ENCODE measurements at places on chromosomes 2 and 18.

GRCh38 chr2:191679818-191680600 is 2.1 kb downstream of the NABP1 start:
- no peak for DNase-seq

GRCh38 chr2:126749537-126749936 is 93.6 kb downstream of the GYPC start:
- DNase-seq: no peak

DNA sequence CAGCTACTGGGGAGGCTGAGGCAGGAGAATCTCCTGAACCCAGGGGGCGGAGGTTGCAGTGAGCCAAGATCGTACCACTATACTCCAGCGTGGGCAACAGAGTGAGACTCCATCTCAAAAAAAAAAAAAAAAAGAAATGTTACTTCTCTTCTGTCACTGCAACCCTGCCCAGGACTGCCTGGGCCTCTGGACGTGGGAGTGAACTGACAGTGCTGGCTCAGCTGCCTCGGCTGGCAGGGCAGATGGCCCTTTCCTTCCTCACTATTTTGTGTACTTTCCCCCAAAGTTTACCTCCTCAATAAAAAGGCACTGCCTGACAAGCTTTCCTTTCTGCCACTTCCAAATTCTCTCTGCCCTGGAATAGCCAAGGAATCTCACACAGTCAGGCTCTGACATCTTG is 12.5 kb upstream of the GPR155 start:
- DNase-seq: no peak

DNA sequence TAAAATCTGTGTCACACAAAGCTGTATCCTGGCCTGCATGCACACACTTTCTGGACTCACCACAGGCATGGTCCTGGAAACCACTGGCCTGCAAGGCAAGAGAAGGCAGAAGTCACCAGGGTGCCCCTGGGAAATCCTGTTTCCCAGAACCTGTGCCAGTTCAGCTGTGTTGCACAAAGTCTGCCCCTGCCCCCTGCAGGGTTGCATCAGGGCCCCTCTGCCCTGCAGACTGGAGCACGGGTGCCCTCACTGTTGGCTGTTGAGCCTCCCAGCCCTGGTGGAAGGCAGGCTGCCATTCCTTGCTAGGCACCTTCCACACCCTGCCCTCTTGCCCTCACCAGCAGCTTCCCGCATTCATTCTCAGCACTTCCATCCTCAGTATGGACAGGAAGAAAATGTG is 18.0 kb upstream of the TUBB6 start:
- no peak for DNase-seq

- no peak for DNase-seq
Observed at GRCh38 chr2:171669121-171669520, 18.1 kb upstream of the DYNC1I2 start.

- DNase-seq: no peak
Observed at GRCh38 chr18:907115-907884, 2.6 kb downstream of the ADCYAP1 start.

DNA sequence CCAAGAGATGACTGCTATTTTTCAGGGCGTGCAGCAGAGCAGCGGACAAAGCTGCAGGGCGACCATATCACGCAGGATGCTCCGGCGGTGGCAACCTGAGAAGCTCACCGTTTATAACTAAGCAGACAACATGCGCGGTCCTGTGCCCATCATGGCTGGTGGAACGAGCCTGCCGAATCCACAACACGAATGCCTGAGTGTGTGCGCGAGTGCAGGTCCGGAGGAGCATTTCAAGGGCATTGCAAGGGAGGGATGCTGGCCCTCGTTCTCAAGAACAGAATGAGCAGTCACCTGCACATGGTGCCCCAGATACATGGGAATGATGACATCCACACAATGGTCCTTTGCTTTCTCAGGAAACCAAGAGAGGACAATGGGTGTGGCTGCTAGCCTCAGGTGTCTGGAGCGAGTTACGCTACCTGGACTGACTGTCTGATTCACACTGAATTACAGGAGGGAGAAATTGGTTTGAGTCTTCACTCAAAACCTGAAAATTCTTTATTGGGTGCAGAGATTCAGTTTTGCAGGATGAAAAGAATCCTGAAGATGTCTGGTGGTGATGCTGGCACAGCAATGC is 39.8 kb downstream of the TBC1D8 start:
- DNase-seq: no peak

- DNase-seq: no peak
Observed at GRCh38 chr2:67922080-67922785, 140.6 kb downstream of the C1D start.

DNA sequence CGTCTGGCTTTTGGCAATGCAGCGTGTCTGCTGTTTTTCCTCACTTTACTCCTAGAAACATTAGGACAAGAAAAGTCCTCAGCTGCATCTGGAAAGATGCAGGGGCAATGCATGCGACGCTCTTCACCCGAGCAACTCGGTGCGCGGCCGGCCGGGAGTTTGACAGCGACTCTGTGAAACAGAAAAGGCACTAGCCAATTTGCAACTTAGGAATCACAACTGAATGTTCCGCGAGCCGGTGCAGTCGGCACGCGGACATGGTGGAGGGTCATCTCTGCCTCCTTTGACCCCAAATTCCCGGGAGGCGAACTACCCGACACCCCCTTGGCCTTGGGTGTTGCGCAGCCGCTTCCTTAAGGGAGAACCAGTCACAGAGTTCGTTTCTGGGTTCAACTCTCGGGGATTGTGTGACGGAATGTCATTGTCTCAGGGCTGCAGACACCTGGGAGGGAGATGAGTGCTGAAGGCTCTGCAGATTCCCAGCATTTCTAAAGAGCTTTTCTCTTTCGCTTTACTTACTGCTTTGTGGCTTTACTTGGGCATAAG is 9.8 kb downstream of the NR4A2 start:
- DNase-seq: no peak

GRCh38 chr2:72803151-72803550 is 22.7 kb downstream of the EXOC6B start:
- no peak for DNase-seq

GRCh38 chr18:58266291-58266690 is 222.3 kb downstream of the NEDD4L start:
- DNase-seq: no peak

- DNase-seq: no peak
Observed at GRCh38 chr18:63339920-63340484, 20.4 kb upstream of the BCL2 start.

- no peak for DNase-seq
Observed at GRCh38 chr2:95384854-95385569, 17.5 kb upstream of the FAHD2A start.

GRCh38 chr2:143070704-143071103 is 58.5 kb upstream of the ARHGAP15 start:
- no peak for DNase-seq

DNA sequence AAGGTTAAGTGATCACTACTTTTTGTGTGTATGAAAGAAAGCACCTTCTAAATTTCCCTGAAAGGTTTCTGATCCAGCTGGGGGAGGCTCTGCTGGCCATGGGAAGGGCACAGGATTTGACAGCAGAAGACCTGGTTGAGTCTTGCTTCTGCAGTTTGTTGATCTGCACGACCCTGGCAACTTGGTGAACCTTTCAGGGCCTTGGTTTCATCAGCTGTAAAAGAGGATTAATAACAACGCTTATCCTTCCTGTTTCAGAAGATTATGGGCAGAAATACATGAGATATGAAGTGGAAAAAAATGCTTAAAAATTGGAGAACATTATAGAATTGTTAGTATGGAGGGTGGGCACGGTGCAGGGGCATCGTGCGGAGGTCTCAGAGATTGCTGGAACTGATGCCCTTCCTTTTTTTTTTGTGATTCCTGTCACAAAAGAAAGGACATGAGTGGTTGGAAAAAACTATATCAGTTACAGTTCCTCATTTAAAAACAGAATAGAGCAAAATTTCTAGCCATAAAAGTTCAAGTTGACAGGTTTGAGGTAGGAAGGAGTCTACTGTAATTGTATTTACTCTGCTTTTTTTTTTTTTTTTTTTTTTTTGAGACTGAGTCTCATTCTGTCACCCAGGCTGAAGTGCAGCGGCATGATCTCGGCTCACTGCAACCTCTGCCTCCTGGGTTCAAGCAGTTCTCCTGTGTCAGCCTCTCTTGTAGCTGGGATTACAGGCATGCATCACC is 47.4 kb downstream of the MFSD6 start:
- no peak for DNase-seq

DNA sequence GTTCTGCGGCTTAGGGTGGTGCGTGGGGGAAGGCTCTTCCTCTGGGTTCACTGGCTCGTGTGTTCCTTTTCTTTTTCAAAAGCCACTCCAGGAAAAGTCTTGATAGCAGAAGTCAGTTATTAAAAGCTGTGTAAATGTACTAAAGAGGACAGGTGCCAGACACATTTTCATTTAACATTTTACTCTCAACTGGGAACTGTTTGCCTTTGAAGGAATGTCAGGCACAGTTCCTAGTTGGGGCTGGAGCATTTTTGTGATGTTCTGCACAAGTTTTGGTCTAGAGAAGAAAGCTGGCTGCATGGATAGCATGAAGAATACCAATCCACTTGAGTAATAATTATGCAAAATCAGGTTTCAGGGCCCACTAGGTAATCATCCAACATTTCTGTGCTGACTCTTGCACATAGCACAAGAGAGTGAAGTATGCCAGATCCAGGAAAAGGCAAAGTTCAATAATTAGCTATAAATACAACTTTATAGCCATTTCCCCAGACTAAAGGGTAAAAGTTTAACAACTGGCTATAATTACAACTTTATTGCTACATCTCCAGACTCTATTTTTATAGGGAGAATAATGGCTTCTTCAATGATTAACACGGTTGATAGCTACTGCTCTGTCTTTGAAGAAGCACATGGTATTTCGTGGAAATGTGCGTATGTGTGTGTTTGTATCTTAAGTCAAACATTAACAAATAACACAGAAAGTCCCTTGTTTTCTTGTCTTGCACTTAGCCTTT is 16.2 kb downstream of the SCYGR8 start:
- DNase-seq: no peak

DNA sequence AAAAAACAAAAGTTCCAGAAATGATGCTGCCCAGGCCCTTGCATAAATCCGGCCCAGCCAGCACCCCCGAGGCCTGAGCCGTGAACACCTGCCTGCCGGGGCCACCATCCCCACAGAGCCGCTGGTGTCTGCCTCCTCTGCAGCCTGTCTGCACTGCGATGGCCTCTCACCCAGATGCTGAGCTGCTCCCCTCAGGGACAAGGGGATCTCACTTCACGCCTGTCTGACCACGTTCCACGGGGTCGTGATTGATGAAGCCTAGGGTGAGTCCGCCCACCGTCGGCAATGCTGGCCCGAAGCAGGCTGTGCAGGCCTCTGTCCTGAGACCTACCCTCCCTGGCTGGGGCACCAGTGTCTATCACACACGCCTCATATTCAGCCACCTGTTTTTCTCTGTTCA is 444.2 kb downstream of the EIPR1 start:
- no peak for DNase-seq

GRCh38 chr2:135103843-135104242 is 51.8 kb downstream of the RAB3GAP1 start:
- DNase-seq: no peak

DNA sequence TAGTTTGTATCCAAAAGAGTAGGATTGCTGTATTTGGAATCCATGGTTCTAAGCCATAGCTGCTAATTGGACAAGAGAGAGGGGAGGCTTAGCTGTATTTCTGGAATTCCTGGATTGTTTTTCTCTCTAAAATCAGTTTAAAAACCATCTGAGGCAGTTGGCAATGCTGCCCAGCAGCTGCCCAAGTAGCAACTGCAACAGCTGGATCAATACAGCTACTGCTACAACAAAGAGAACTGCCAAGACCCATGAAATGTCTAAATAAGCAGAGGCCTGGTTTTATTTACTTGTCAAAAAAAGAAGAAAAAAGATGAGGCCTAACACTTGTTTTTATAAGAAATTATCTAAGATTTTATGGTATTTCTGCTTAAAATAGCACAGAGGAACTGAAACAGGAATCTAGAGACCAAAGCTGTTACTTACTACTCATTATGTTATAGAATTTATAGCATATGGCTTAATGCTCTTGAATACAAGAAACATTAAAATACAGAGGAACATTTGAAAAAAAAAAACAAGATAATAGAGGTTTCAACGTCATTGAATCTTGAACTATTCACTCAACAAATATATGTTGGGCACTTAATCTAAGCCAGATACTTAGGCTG is 39.1 kb downstream of the TMEFF2 start:
- no peak for DNase-seq

GRCh38 chr18:3450799-3451182 is 819 bp downstream of the TGIF1 start:
- no peak for DNase-seq

- DNase-seq: no peak
Observed at GRCh38 chr2:216296856-216297255, 75.4 kb downstream of the MARCHF4 start.

- no peak for DNase-seq
Observed at GRCh38 chr2:176098366-176099158, 1.0 kb upstream of the HOXD12 start.

GRCh38 chr2:187548656-187549055 is 5.6 kb downstream of the TFPI start:
- no peak for DNase-seq

DNA sequence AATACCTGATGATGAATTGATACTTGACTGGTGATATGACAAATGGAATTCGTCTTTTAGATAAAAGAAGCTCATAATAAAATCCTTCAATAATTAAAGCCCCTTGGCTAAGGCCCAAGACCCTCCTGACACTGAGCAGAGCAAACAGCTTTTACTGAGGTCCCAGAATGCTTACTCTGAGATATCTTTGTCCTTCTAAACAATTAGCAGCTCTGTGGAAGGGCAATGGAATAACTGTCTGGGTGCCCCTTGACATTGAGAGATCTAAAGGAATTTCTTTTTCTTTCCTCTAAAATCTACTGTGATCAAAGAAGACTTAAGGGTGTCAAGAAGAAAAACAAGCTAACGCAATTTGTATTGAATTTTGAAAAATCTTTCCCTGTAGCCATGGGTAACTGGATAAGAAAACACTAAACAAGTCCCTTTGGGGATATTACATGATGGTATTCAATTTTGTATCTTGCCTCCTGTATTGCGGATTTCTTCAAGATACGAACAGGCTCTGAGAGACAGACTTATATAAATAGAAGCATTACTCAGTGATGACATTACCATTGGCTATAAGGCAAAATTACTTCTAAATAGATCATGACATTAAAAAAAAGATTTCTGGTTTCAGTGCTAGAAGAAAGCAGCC is 128.8 kb downstream of the MREG start:
- DNase-seq: no peak

DNA sequence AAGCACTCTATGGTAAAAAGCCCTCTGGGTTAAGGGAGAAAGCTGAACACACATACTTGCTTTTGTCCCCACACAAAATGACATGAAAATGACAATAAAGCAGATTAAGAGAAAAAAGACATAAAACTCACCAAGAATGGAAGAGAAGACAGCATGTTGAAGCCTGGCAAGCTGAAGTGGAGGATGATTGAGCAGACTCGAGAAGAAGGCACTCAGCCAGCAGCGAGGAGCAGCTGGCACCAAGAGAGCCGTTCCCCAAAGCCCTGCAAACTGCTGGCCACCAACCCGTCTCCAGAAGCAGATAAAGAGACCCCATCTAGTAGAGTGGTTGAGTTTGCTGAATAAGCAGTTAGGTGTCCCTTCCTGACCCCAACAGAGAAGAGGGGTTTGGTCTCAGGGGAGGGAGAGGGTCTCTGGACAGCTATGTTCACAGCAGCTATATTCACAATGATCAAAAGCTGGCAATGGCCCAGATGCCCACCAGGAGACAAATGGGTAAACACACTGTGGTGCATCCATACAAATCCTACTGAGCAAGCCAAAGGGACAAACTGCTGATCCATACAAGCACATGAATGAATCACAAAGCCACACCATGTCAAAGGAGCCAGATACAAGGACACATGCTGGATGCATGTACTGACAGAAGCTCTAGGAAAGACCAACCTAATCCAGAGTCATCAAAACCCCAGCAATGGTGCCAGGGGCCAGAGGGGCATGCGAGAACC is 36.9 kb downstream of the FAM168B start:
- no peak for DNase-seq

All from activated CD4-positive, alpha-beta T cell treated with anti-CD3 and anti-CD28 coated beads for 24 hours (primary cell).